ENCODE measurements at places on chromosomes 12 and 14.
A peak's percentile ranks its signal among the peaks of the same experiment; 100 is the strongest.

GRCh38 chr14:48584031-48584430 is 908.6 kb upstream of the MDGA2 start:
- H3K4me1 ChIP-seq, result no peaks in the 10 kb centered on the region
- H3K36me3 ChIP-seq, result no peaks in the 10 kb centered on the region

GRCh38 chr12:121461048-121461447 is 61.1 kb downstream of the RNF34 start:
- no peak overlapping the region for H3K27ac ChIP-seq
- no peaks in the 10 kb centered on the region for H3K4me1 ChIP-seq
- DNase-seq, result no peak
- no peaks in the 10 kb centered on the region for H3K27me3 ChIP-seq

DNA sequence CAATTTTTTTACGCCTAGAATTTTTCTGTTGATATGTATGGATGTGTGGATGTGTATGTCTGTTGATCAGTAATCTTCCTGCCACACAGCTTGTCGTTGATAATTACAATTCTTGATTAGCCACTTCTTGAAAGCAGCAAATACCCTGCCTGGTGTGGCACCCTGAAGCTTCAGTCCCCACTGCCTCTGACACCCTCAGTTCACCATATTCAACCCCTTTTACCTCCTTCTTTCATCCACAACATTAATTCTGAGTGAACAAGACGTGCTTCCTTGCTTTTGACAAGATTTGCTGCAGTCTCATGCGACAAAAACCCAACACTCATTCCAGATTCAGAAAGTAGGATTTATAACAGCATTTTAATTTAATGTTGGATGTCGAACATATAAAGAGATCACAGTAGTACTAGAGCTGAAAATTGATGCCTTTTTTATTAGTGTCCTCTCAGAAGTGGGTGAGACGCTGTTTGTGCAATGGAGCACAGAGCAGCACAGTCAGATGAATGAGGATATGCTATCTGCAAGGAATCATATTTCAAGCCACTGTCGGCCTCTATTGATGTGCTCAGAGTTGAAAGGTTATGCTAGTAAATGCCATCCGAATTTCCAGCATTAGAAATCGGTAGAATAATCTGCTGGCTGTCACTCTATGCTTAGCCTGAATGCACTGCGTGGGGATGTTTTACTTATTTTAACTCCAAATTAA is 383.7 kb downstream of the EGLN3 start:
- no peaks in the 10 kb centered on the region for H3K27me3 ChIP-seq
- H3K4me3 ChIP-seq, result no peak overlapping the region
- no peak for DNase-seq
- H3K27ac ChIP-seq, result no peak overlapping the region
- no peaks in the 10 kb centered on the region for H3K36me3 ChIP-seq

DNA sequence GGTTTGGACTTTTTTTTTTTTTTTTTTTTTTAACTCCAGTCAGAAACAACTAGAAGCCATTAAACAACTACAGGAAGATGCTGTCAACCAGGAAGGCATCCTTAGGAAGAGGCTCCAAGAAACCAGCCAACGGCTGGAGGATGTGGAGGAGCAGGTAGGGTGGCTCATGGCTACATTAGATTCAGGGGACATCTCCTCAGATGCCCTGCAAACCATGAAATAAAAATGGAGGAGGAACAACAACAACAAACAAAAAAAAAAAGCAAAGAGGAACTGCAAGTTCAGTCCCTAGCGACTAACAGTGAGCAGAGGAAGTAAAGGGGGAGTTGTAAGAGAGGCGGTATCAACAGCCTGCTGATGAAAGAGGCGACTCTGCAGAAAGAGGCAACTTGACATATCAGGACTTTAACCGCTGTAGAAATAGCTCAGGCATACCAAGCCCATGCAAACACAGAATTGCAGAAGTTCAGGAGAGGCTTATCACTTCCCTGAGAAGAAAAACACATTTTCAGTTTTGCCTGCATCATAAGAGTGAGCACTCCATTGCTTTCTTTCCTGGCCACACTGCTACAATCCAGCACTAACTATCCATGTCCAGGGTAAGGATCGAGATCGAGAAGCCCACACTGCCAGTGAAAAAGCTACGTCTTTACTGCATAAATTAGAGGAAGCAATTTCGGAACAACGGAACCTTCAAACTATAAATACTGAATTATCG is 103.5 kb upstream of the BCAT1 start:
- no peak overlapping the region for H3K27ac ChIP-seq
- peak overlapping the region; percentile 6 for H3K4me3 ChIP-seq
- H3K36me3 ChIP-seq, result no peaks in the 10 kb centered on the region
- no peaks in the 10 kb centered on the region for H3K27me3 ChIP-seq

DNA sequence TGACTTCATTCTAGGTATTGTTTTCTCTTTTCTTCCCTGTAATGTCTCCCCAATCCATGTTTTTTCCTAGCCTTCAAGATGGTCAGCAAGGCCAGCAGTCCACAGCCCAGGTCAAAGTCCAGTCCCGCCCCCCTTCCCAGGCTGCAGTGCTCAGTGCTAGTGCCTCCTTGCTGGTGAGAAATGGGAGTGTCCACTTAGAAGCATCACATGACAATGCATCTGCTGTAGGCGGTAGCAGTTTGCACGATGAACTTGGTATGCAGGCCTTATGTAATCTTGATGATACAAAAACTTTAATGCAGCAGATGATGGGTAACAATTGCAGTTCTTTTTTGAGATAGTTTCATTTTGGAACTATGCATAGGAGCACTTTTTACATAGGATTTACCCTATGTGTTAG is 88.4 kb downstream of the PCNX1 start:
- H3K4me1 ChIP-seq, result no peaks in the 10 kb centered on the region
- H3K27ac ChIP-seq, result no peak overlapping the region
- no peaks in the 10 kb centered on the region for H3K36me3 ChIP-seq
- no peak for DNase-seq
- no peak overlapping the region for H3K4me3 ChIP-seq
- H3K27me3 ChIP-seq, result no peaks in the 10 kb centered on the region

- peak overlapping the region; percentile 75 for H3K27ac ChIP-seq
- peak; percentile 90 for DNase-seq
- H3K4me3 ChIP-seq, result peak overlapping the region; percentile 3
- H3K4me1 ChIP-seq, result peaks cover 29% of the 10 kb centered on the region
These were observed 33.2 kb upstream of the PPP1R13B start for GRCh38 chr14:103880348-103881267.

DNA sequence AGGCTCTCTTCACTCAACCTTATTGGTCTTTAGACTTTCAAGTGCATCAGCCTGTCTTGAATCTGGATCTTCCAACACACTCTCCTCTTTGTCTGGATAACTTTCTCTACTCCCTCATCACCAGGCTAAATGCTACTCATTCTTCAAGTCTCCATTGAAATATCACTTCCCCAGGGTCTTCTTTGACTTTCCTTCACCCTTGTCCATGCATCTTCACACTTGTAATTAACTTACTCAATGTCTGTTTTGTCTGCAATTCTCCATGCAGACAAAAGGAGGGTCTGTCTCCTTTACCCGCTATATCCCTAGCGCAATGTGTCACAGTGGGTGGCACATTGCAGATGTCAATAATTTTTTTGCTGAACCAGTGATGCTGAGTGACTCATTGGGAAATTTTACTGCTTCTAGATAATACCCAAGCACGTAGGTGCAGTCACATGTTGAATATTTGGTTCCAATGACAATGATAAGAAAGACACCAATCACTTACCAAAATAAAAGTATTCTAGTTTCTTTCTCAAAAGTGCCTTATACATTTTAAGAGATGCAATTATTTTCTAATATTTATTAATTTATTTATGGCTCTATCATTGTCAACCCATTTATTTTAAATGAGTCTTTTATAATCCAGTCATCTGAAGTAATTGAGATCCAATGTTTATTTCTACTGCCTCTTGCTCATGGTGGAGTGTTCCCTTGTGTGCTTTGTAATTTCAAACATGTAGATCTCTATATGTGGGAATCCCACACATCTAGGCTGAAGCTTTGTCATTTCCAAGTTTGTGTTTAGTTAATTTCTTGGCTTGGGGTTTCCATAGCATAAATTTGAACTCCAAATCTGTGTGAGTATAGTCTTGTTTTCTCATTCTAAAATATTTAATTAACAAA is 21.7 kb upstream of the RFC5 start:
- no peaks in the 10 kb centered on the region for H3K27me3 ChIP-seq
- H3K4me1 ChIP-seq, result no peaks in the 10 kb centered on the region
- H3K27ac ChIP-seq, result no peak overlapping the region
- no peak for DNase-seq
- H3K36me3 ChIP-seq, result no peaks in the 10 kb centered on the region

GRCh38 chr12:4962539-4963486 is 53.1 kb downstream of the KCNA1 start:
- no peaks in the 10 kb centered on the region for H3K4me1 ChIP-seq
- no peaks in the 10 kb centered on the region for H3K36me3 ChIP-seq
- H3K27me3 ChIP-seq, result no peaks in the 10 kb centered on the region
- no peak overlapping the region for H3K4me3 ChIP-seq

GRCh38 chr14:57845316-57845715 is 20.6 kb downstream of the SLC35F4 start:
- no peak overlapping the region for H3K4me3 ChIP-seq
- H3K36me3 ChIP-seq, result no peaks in the 10 kb centered on the region
- H3K4me1 ChIP-seq, result no peaks in the 10 kb centered on the region

DNA sequence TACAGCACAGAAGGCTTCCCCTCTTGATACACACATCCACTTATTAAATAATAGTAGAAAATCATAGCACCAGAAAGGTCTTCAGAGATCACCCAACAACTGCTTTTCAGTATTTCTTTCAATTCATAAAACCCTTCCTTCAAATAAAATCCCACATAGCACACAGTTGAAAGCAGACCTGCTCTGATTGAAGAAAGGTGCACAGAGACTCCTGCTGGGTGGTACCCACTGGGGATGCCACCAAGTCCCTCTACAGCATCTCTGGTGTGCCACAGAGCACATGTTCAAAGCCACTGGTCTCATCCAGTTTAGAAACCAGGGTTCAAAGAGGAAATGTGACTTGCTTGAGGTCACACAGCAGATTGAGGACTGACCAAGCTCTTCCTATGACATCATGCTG is 427.5 kb downstream of the BCL11B start:
- H3K36me3 ChIP-seq, result no peaks in the 10 kb centered on the region
- no peaks in the 10 kb centered on the region for H3K27me3 ChIP-seq
- H3K4me3 ChIP-seq, result no peak overlapping the region
- DNase-seq, result no peak
- no peaks in the 10 kb centered on the region for H3K4me1 ChIP-seq

DNA sequence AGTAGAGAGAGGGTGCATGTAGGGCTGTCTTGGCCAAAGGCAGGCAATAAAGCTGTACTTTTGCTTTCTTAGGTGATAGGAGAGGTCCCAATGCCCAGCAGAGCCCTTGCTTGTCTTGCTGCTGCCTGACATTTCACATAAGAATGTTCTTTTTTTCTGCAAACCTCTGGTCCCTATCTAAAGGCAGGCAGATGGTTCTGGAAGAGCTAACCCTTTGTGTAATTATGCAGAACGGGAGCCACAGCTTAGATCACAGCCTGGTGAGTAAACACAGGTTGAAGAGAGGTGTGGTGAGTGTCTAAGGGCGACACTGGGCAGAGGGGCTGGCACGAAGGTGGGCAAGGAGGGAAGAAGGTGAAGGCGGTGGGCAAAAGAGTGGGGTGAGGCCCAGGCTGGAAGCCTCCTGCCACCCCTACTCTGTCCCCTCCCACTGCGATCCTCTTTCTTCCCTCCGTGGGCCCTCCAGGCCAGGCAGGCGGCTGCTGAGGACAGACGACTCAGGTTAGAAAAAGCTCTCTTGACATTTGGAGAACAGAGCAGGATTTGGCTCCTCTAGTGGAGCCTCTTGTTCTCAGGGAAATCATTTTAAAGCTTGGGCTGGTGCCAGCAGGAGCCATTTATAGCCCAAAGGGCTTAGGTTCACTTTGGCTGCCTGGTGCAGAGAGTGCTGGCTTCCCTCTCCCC is 42.8 kb downstream of the PRMT8 start:
- H3K27me3 ChIP-seq, result no peaks in the 10 kb centered on the region
- no peak overlapping the region for H3K4me3 ChIP-seq
- peak; percentile 52 for DNase-seq
- no peak overlapping the region for H3K27ac ChIP-seq
- no peaks in the 10 kb centered on the region for H3K36me3 ChIP-seq
- peaks cover 3% of the 10 kb centered on the region for H3K4me1 ChIP-seq

GRCh38 chr12:54418441-54419087 is 502 bp downstream of the ITGA5 start:
- H3K27me3 ChIP-seq, result no peaks in the 10 kb centered on the region
- H3K27ac ChIP-seq, result peak overlapping the region; percentile 84
- DNase-seq, result no peak
- H3K4me1 ChIP-seq, result peaks cover 15% of the 10 kb centered on the region
- no peaks in the 10 kb centered on the region for H3K36me3 ChIP-seq

DNA sequence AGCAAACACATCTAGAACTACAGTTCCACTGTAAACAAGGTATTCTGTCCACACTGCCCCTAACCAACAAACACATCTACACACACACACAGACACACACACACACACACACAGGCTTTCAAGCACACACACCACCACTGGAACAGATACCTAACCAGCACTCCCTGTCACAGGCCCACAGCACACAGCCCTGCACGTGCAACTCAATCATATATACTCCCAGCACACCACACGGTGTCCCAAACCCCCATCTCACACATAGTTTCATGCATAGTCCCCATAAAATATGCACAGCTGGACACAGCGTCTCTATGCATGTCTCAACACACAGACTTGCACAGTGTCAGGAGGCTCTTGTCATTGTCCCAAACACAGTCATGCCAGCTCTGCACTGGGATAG is 27.6 kb downstream of the KRT8 start:
- DNase-seq, result no peak
- no peaks in the 10 kb centered on the region for H3K27me3 ChIP-seq
- peaks cover 4% of the 10 kb centered on the region for H3K4me1 ChIP-seq
- no peak overlapping the region for H3K27ac ChIP-seq

GRCh38 chr12:5262450-5262849 is 169.5 kb upstream of the NTF3 start:
- H3K27me3 ChIP-seq, result no peaks in the 10 kb centered on the region
- no peaks in the 10 kb centered on the region for H3K4me1 ChIP-seq
- no peak overlapping the region for H3K27ac ChIP-seq
- H3K4me3 ChIP-seq, result no peak overlapping the region
- no peaks in the 10 kb centered on the region for H3K36me3 ChIP-seq

GRCh38 chr14:52124791-52125684 is 56.2 kb upstream of the NID2 start:
- H3K36me3 ChIP-seq, result no peaks in the 10 kb centered on the region
- DNase-seq, result no peak
- peaks cover 2% of the 10 kb centered on the region for H3K4me1 ChIP-seq
- H3K4me3 ChIP-seq, result no peak overlapping the region
- no peaks in the 10 kb centered on the region for H3K27me3 ChIP-seq

DNA sequence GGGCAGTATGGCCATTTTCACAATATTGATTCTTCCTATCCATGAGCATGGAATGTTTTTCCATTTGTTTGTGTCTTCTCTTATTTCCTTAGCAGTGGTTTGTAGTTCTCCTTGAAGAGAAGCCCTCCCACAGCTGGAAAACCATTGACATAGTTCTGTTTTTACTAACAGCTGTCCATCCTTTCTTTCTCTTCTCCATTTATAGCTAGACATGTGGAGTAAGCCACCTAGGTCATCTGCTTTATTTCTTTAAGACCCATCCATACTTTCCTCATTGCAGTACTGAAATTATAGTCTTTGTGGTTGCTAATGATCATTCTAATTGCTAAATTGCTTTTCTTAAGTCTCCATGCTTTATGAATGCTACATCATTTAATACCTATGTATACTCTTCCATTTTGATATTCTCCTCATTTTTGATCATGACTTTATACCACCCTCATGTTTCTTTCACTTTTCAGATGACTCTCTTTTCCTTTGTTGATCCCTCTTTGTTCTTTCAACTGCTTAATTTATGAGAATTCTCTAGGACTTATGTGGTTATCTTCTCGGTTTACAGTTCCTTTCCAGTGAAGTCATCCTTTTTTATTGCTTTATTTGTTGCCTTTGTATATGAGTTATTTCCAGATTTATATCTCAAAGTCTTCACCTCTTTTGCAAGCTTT is 114.2 kb downstream of the PCNX1 start:
- peaks cover 2% of the 10 kb centered on the region for H3K36me3 ChIP-seq
- no peak for DNase-seq
- H3K4me1 ChIP-seq, result no peaks in the 10 kb centered on the region
- no peak overlapping the region for H3K27ac ChIP-seq
- no peak overlapping the region for H3K4me3 ChIP-seq

Data from ovary (tissue), 10 donors.